NCI-H460 (cell line): ENCODE measurements at places on chromosomes 13 and 19.

DNA sequence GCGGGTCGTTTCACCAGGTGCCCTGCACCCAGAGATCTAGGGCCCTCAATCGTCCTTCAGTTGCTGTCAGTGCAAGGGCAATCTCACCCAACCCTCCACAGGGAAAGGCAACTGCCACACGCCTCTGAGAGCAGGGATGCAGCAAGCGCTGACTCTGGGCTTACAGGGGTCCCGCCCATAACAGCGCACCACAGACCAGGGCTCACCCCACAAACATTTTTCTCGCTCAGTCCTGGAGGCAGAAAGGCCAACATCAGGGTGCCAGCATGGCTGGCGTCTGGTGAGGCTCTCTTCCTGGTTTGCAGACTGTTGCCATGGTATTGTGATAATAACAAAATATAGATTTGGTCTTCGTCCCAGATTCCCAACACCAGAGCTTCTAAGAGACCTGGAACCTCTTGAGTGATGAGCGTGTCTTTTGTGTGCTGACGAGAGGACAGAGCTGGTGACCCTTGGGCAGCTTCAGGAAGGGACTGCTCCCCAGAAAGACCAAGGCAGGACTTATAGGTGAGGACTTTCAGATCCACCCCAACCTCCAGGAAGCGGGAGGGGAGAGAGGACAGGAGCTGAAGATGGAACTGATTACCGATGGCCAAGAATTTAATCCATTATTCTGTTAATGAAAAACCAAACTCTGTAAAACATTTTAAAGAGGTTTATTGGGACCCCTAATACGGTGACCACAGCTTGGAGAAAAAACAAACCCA lies 51.3 kb downstream of the C13orf46 start:
- no peak for DNase-seq

GRCh38 chr19:30539315-30539714 lies 167.1 kb downstream of the ZNF536 start:
- no peak for DNase-seq

DNA sequence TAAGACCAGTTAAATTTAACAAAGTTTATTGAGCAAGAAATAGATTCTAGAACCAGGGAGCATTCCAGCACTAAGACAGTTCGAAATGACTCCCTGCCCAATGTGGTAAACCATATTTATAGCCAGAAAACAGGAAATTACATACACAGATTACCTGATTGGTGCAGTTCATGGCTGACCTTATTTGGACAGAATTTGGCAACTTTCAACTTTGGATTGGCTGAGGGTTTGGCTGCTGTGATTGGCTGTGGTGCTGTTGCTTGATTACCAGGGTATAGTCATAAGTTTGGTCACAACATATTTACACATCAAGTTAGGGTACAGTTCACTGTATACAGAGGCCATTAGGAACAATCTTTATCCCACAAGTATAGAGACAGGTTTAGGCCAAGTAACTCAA lies 984.8 kb upstream of the MIR17HG start:
- DNase-seq, result no peak

DNA sequence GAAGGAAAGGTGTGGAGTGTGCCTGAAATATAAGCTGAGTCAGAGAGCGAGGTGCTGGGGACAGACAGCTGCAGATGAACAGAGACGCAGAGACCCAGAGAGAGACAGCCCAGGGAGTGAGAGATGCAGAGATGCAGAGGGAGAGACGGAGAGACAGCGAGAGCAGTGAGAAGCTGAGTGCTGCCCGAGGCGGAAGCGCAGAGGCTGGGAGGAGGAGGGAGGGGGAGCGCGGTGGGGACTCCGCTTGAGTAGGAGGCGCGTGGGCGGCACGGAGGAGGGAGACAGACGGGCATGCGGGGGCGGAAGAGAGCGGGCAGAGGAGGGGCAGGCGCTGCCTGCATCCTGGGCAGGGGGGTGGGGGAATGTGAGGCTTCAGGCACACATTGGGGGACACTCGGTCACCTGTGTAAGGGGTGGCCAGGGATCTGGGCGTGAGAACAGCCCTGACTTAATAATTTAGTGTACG lies 25.7 kb downstream of the SLC8A2 start:
- no peak for DNase-seq

- no peak for DNase-seq
These were observed 14.7 kb downstream of the B3GLCT start for GRCh38 chr13:31214435-31214834.

DNA sequence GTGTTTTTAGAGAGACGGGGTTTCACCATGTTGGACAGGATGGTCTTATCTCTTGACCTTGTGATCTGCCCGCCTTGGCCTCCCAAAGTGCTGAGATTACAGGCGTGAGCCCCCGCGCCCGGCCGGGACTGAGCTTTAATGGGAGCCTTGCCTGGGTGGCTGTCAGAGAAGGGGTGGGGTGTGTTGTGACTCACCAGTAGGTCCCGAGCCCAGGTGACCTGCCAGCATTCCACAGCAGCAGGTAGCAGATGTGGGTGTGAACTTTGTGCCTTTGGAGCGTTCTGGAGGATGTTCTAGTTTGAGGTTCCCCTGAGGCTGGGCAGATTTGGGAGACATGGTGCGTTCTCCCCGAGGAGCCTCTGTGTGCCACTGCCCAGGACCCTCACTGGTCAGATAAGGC lies 7.1 kb upstream of the EPN1 start:
- DNase-seq, result no peak

GRCh38 chr19:33569821-33570220 lies 48.2 kb upstream of the PEPD start:
- no peak for DNase-seq

- no peak for DNase-seq
These were observed 13.8 kb upstream of the ZNF724 start for GRCh38 chr19:23263870-23264590.
